ENCODE measurements at places on chromosomes 5 and 9. TPM values are rescaled to one million over a fixed set of nuclear protein-coding genes. Genes with fewer than 3 reads are reported as not detected.

The DMRT3 gene
- total RNA-seq, result not detected

The NIPAL4 gene
- total RNA-seq, result 2.9 TPM

GRCh38 chr9:114482593-114482992, 22.7 kb downstream of the WHRN start:
- H3K27me3 ChIP-seq, result no peaks in the 10 kb centered on the region
- H3K4me3 ChIP-seq, result no peak overlapping the region
- no peaks in the 10 kb centered on the region for H3K36me3 ChIP-seq
- DNase-seq, result no peak
- no peak overlapping the region for H3K27ac ChIP-seq

The CEP120 gene
- 33.2 TPM for total RNA-seq

The LIX1 gene
- not detected for total RNA-seq

- peak overlapping the region; percentile 79 for H3K27ac ChIP-seq
- H3K27me3 ChIP-seq, result no peaks in the 10 kb centered on the region
- H3K36me3 ChIP-seq, result peaks cover 3% of the 10 kb centered on the region
- no peak for DNase-seq
- H3K4me3 ChIP-seq, result peak overlapping the region; percentile 92
- peaks cover 14% of the 10 kb centered on the region for H3K4me1 ChIP-seq
These were observed 710 bp downstream of the HSD17B4 start for GRCh38 chr5:119453040-119453373.

DNA sequence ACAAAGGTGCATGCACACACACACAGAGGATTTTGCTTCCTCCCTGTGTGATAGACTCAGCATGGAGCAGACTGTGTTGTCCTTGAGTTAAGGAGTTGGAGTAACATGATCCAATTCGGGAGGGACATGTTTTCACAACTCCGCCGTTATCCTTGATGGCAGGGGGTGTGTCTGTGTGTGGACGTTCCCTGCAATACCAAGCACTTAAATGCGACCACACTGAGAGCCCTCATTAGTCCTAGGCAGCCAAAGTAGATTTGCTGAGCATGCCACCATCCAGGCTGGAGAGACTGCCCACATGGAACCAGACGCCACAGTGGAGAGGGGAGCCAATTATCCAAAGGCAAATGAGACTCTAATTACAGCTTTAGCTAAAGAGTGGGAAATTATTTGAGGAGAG, 140.1 kb downstream of the DOCK2 start:
- no peaks in the 10 kb centered on the region for H3K27me3 ChIP-seq
- DNase-seq, result no peak
- H3K27ac ChIP-seq, result no peak overlapping the region
- H3K36me3 ChIP-seq, result peaks cover 34% of the 10 kb centered on the region
- H3K4me3 ChIP-seq, result no peak overlapping the region

The SPINK13 gene
- not detected for total RNA-seq

- peak overlapping the region; percentile 45 for H3K4me3 ChIP-seq
- H3K4me1 ChIP-seq, result peaks cover 61% of the 10 kb centered on the region
- H3K36me3 ChIP-seq, result peaks cover 36% of the 10 kb centered on the region
- H3K27ac ChIP-seq, result peak overlapping the region; percentile 71
- peak; percentile 21 for DNase-seq
These were observed 100.8 kb upstream of the DHFR start for GRCh38 chr5:80755626-80756025.

The CHSY3 gene
- not detected for total RNA-seq

The ZNF608 gene
- not detected for total RNA-seq

DNA sequence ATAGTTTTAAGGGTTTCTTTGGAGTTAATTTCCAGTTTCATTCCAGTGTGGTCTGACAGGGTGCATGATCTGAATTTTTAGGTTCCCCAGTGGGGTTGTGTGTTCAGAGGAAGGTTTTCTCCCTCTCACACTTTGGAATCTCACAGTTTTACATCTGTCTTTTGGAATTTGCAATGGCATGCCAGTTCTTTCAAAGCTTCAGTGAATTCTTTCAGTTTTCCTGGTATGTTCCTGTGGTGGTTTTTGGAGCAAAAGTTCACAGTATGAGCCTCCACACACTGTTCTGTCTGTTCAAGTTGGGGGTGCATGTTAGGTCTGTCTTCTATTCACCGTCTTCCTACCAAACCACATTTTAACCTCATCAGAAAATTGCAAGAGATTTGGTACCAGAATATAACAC, 624.2 kb downstream of the KCTD16 start:
- no peak overlapping the region for H3K4me3 ChIP-seq
- no peak overlapping the region for H3K27ac ChIP-seq
- no peaks in the 10 kb centered on the region for H3K27me3 ChIP-seq

DNA sequence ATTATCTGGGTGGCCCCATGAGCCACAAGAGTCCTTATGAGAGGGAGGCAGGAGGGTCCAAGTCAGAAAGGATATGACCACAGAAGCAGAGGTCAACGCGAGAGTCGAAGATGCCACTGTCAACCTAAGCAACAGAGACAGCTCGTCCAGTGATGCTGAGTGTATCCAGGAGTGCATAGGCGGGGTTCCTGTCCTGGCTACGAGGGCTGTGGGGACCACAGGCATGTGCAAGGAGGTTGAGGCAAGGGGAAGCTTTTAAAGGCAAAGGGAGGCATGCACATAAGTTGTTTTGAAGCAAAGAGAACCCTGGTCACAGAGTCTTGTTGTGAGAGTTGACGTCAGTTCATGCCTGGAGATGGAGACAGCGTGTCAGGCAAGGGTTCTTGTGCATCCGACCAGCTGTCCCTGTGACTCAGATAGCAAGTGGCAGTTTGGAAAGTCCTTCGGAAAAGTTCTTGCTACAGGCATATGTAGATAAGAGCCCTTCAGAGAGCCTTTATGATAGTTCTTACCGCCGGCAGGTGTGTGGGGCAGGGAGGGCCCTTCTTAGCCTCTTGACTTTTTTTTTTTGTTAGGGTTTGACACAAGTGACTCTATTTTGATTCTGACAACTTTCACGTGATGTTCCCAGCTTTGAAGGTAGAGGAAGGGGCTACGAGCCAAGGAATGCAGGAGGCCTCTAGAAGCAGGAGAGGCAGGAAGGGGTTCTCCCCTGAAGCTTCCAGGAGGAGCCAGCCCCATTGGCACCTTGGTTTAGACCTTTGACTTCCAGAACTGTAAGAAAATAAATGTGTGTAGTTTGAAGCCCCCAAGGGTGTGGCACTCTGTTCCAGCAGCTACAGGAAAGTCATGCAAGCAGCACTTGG, 66.0 kb upstream of the FCN1 start:
- no peaks in the 10 kb centered on the region for H3K4me1 ChIP-seq
- H3K36me3 ChIP-seq, result no peaks in the 10 kb centered on the region
- no peak overlapping the region for H3K4me3 ChIP-seq
- no peak for DNase-seq

- H3K27me3 ChIP-seq, result peaks cover 29% of the 10 kb centered on the region
- peak; percentile 42 for DNase-seq
- peaks cover 26% of the 10 kb centered on the region for H3K4me1 ChIP-seq
These were observed 150.6 kb downstream of the ERCC6L2 start for GRCh38 chr9:96025995-96026602.

The PRSS3 gene
- not detected for total RNA-seq

The NR5A1 gene
- not detected for total RNA-seq

GRCh38 chr5:43581398-43581797, 21.6 kb upstream of the NNT start:
- H3K4me3 ChIP-seq, result no peak overlapping the region
- H3K27me3 ChIP-seq, result no peaks in the 10 kb centered on the region
- peaks cover 5% of the 10 kb centered on the region for H3K36me3 ChIP-seq
- H3K4me1 ChIP-seq, result no peaks in the 10 kb centered on the region

The NUP155 gene
- total RNA-seq, result 74.6 TPM

- H3K4me3 ChIP-seq, result no peak overlapping the region
- no peaks in the 10 kb centered on the region for H3K27me3 ChIP-seq
- no peak overlapping the region for H3K27ac ChIP-seq
- peaks cover 21% of the 10 kb centered on the region for H3K4me1 ChIP-seq
These were observed 4.9 kb upstream of the IFNB1 start for GRCh38 chr9:21082671-21083070.

The PITX1 gene
- total RNA-seq, result 0.14 TPM

DNA sequence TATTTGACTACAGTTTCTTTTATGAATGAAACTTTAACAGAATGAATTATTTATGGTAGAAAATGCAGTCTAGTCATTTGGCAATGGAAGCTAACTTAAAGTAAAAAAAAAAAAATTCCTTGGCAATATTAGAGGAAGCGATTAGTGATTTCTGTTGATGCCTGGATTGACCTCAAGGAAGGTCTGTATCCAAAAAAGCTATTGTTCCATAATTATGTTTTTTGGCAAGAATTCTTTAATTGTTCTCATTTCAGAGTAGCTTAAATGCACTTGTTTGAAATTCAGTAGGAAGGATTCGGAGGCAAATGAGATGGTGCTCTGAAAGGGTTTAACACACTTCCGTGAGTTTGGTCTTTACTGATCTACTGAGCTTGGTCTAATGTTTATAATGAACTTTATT, 61.8 kb downstream of the ITGA1 start:
- no peak overlapping the region for H3K4me3 ChIP-seq
- no peak overlapping the region for H3K27ac ChIP-seq
- peaks cover 2% of the 10 kb centered on the region for H3K36me3 ChIP-seq
- DNase-seq, result no peak
- H3K4me1 ChIP-seq, result peaks cover 2% of the 10 kb centered on the region

The FAM53C gene
- 19.2 TPM for total RNA-seq

The ACTBL2 gene
- not detected for total RNA-seq

- peaks cover 7% of the 10 kb centered on the region for H3K4me1 ChIP-seq
- peaks cover 10% of the 10 kb centered on the region for H3K36me3 ChIP-seq
- DNase-seq, result no peak
- H3K27ac ChIP-seq, result no peak overlapping the region
- H3K27me3 ChIP-seq, result no peaks in the 10 kb centered on the region
These were observed 75.4 kb downstream of the SLC38A9 start for GRCh38 chr5:55636683-55637082.

GRCh38 chr9:134340475-134341160, 14.4 kb downstream of the RXRA start:
- H3K27me3 ChIP-seq, result no peaks in the 10 kb centered on the region
- H3K36me3 ChIP-seq, result no peaks in the 10 kb centered on the region
- DNase-seq, result no peak

DNA sequence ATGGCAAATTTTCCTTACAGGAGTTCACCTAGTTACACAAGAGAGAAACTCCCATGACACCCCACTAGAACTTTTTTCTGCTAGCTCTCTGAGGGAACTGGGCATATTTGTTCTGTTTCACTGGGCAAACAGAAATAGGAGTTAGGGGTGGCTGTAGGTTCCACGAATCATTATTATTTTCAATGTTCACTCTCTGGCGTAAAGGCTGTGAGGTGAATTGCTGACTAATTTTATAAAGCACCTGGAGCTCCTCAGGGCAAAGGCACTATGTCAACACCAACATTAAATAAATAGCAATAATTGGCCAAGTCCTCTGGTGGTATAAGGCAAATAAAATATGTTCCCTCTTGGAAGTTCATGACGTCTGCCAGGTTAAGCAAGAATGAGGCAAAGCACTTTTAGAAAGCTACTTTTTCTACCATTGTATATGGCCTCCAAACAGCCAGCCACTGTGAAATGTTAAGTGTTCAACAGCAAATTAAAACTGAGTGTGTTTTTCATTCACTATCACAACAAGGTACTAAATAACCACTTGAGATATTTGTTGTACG, 344.6 kb downstream of the PDE4D start:
- no peak overlapping the region for H3K4me3 ChIP-seq
- no peak overlapping the region for H3K27ac ChIP-seq
- H3K27me3 ChIP-seq, result no peaks in the 10 kb centered on the region
- H3K4me1 ChIP-seq, result no peaks in the 10 kb centered on the region
- DNase-seq, result no peak

DNA sequence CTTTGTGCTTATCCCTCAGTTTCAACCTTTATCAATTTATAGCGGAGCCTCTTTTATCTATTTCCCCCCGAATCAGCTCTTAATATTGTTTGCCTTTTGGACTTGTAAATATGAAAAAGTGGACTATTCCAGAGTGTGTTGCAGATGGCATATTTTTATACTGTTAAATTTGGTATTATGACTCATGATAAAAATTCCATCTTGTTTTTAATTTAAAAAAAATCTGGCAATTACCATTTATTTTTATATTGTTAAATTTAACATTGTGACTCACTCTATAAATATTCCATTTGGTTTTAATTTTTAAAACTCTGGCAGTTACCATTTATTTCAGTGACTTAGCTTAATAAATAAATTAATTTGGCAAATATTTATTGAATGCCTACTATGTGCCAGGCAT, 37.5 kb downstream of the RBM27 start:
- peaks cover 8% of the 10 kb centered on the region for H3K4me1 ChIP-seq
- no peak overlapping the region for H3K4me3 ChIP-seq
- peaks cover 26% of the 10 kb centered on the region for H3K36me3 ChIP-seq

The AGGF1 gene
- 26.5 TPM for total RNA-seq

The GLT6D1 gene
- not detected for total RNA-seq

- no peak for DNase-seq
- no peaks in the 10 kb centered on the region for H3K27me3 ChIP-seq
- H3K27ac ChIP-seq, result no peak overlapping the region
These were observed 50.5 kb downstream of the EHMT1 start for GRCh38 chr9:137669261-137669672.

DNA sequence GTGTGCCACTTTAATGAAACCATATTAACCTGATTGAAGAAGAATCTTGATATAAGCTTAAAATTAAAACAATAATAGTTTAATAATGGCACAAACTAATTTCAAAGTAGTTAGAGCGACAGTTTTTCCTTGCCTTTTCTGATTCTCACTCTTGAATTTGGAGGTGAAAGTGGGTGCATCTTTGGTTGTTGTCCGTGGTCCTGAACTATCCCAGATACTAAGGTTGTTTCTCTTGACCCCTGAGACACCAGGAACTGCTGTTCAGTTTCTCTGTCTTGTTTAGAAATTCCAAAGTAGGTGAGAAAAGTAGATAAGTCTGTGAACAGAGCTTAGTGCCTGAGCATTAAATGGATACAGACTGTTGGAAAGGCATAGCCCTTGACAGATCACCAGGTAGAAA, 274.7 kb downstream of the FBXL7 start:
- H3K36me3 ChIP-seq, result no peaks in the 10 kb centered on the region
- H3K4me1 ChIP-seq, result no peaks in the 10 kb centered on the region
- no peak overlapping the region for H3K27ac ChIP-seq
- no peak for DNase-seq

DNA sequence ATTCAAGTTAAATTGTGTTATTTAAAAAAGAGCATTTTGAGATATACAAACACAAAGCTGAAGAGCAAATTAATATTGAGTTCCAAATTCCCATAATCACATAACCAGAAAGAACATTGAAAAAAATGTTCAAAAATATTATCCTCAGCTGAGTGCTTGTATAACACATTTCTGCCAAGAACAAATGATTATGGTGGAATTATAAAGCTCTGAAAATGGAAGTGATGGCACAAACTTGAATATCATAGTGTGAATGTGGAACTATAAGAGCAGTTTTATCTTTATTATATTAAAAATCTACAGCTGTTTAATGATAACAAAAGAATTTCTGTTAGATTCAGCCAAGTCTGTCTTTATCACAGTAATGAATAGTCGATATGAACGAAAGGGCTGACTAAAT, 117.8 kb downstream of the MEF2C start:
- H3K4me1 ChIP-seq, result no peaks in the 10 kb centered on the region
- no peak for DNase-seq
- H3K27ac ChIP-seq, result no peak overlapping the region
- peaks cover 21% of the 10 kb centered on the region for H3K27me3 ChIP-seq
- no peaks in the 10 kb centered on the region for H3K36me3 ChIP-seq

Measured in activated CD4-positive, alpha-beta memory T cell treated with anti-CD3 and anti-CD28 coated beads for 36 hours (primary cell).